CD4-positive, alpha-beta T cell treated with Interleukin-15 for 4 hours (primary cell): ENCODE measurements at places on chromosomes 3 and 15.

GRCh38 chr3:112640930-112641801, at the start of gene CCDC80:
Gene CCDC80, minus strand, starts transcription at chr3:112641143. Its CDS starts 1,238 bp downstream, at chr3:112639905.
- DNase-seq = no peak

DNA sequence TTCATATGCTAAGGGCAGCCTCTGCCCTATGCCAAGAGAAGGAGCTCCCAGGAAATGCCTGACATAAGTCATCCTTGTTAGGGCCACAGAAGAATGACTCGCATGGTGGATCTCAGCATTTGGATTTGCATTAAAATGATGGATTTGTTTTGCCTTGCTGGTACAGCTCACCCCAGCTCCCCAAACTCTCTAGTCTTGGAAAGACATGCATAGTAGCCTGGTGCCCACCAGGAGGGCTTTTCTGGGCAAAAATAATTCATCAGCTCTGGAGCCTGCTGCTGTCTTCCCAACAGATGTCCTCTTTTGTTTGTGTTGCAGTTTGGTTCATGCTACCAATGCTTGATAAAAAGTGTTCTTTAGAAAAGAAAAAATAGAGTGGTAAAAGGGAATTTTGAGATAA, 833.0 kb downstream of the AGBL1 start:
- no peak for DNase-seq

GRCh38 chr3:114608293-114608692, 314.5 kb downstream of the TIGIT start:
- DNase-seq = no peak

- DNase-seq = no peak
Measured at GRCh38 chr3:14274612-14274936, 96.0 kb downstream of the LSM3 start.

GRCh38 chr15:52004806-52005205, 14.2 kb upstream of the MAPK6 start:
- DNase-seq = no peak

DNA sequence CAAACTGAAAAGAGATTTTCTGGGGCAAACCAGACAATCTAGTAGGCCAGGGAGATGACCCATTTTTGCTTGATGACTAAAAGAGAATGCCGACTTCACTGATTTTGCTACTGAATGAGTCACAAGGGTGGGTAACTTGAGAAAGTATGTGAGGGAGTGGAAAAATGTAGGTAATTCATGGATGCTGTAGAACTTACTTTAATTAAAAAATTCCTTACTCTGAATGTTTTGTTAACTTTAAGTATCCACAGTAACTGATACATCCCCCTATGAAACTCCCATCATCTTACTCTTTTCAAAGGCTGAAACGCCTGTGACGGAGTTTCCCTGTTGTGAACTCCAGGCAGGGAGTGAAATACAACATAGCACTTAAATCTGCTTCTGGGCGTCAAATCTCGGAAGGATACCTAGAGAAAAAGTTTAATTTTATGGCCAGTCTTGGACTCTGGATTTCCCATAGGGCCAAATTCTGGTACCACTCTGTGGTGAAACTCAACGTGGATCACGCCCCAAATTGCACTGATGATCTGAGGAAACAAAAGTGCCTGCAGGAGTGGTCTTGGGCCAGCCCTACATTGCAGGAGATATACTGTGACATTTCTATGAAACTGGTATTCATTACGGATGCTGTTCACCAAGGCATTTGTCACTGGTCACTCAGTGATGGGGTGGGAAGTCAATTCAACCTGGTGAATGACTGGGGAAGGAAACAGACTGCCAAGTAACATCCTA, 24.0 kb downstream of the GOLIM4 start:
- DNase-seq = no peak

- no peak for DNase-seq
Measured at GRCh38 chr3:12472000-12472610, 12.2 kb upstream of the TSEN2 start.
